Activated CD8-positive, alpha-beta memory T cell treated with anti-CD3 and anti-CD28 coated beads, Interleukin-2, amount 10 ng/mL, durations not matched to agents 7 days and 5 days (primary cell): ENCODE measurements at places on chromosomes 1 and 21.
A peak's percentile ranks its signal among the peaks of the same experiment; 100 is the strongest.

DNA sequence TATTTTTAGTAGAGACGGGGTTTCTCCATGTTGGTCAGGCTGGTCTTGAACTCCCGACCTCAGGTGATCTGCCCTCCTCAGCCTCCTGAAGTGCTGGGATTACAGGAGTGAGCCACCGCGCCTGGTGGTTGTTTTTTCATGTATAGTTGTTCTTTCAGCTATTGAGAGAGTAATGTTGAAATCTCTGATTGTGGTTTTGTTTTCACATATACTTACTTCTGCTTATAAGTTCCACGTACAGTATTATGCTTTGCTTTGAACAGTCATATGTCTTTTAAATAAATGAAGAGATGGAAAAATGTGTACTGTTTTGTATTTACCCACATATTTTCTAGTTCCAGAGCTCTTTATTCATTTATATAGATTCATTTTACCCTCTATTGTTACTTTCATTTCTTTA lies 44.5 kb downstream of the MARK1 start:
- H3K27ac ChIP-seq: no peak overlapping the region
- no peaks in the 10 kb centered on the region for H3K27me3 ChIP-seq
- peaks cover 1% of the 10 kb centered on the region for H3K36me3 ChIP-seq
- H3K4me1 ChIP-seq: no peaks in the 10 kb centered on the region
- H3K4me3 ChIP-seq: no peak overlapping the region

GRCh38 chr1:63448731-63449246 lies 74.2 kb downstream of the ITGB3BP start:
- DNase-seq: no peak
- peaks cover 1% of the 10 kb centered on the region for H3K36me3 ChIP-seq
- H3K4me3 ChIP-seq: no peak overlapping the region
- H3K4me1 ChIP-seq: no peaks in the 10 kb centered on the region
- H3K27ac ChIP-seq: no peak overlapping the region

DNA sequence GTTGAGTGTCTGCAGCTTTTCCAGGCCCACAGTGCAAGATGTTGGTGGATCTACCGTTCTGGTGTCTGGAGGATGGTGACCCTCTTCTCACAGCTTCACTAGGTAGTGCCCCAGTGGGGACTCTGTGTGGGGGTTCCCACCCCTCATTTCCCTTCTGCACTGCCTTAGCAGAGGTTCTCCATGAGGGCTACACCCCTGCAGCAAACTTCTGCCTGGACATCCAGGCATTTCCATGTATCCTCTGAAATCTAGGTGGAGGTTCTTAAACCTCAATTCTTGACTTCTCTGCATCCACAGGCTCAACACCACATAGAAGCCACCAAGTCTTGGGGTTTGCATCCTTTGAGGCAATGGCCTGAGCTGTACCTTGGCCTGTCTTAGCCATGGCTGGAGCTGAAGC lies 14.3 kb upstream of the DNM3 start:
- no peaks in the 10 kb centered on the region for H3K27me3 ChIP-seq
- DNase-seq: no peak

GRCh38 chr1:246208105-246208504 lies 299.0 kb downstream of the SMYD3 start:
- no peak for DNase-seq
- no peaks in the 10 kb centered on the region for H3K27me3 ChIP-seq
- no peaks in the 10 kb centered on the region for H3K4me1 ChIP-seq
- H3K4me3 ChIP-seq: no peak overlapping the region
- H3K27ac ChIP-seq: no peak overlapping the region

GRCh38 chr1:171263901-171264300 lies 15.6 kb downstream of the FMO1 start:
- no peaks in the 10 kb centered on the region for H3K36me3 ChIP-seq
- H3K27me3 ChIP-seq: peaks cover 15% of the 10 kb centered on the region
- no peak overlapping the region for H3K4me3 ChIP-seq
- H3K4me1 ChIP-seq: no peaks in the 10 kb centered on the region
- no peak for DNase-seq
- H3K27ac ChIP-seq: no peak overlapping the region

- H3K4me1 ChIP-seq: peaks cover 19% of the 10 kb centered on the region
- no peak overlapping the region for H3K4me3 ChIP-seq
- no peak for DNase-seq
- H3K27me3 ChIP-seq: no peaks in the 10 kb centered on the region
Observed at GRCh38 chr1:58975888-58976287, 192.0 kb upstream of the JUN start.

DNA sequence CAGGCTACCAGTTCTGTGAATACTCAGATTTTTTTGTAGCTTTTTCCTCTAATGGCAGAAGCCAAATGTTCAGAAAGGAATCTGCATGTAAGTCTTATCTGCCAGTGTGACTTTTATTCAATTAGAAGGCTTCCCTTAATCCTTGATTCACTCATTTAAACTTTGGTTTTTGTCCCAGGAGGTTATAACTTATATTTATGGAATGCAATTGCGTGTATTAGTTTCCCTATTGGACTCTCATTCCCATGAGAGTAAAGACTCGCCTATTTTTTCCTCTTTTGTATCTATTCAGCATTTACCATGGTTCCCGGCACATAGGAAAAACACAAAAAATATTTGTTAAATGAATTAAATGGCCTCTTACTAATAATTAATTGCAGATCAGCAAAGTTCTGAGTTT lies 3.5 kb downstream of the NTMT2 start:
- H3K27me3 ChIP-seq: peaks cover 23% of the 10 kb centered on the region
- H3K4me3 ChIP-seq: no peak overlapping the region
- no peak overlapping the region for H3K27ac ChIP-seq
- no peaks in the 10 kb centered on the region for H3K36me3 ChIP-seq
- no peaks in the 10 kb centered on the region for H3K4me1 ChIP-seq

DNA sequence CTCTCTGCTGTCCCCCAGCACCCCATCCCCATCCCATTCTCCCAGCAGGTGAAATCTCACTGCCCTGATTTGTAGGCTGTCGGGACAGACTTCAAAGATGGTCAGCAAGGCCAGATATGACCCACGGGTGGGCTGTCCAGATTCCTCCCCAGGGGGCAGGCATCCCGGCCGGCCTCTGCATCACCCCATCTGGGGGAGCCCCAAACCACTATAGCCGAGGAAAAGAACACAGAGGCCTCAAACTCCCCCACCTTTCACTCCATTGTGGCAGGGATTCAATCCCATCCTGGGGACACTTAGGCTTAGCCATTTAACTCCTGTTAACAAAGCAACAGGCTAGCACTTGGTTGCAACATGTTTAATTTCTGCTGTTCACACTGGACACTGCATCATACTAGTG lies 8.8 kb downstream of the MUL1 start:
- H3K27me3 ChIP-seq: no peaks in the 10 kb centered on the region
- peaks cover 11% of the 10 kb centered on the region for H3K4me1 ChIP-seq
- H3K27ac ChIP-seq: no peak overlapping the region

DNA sequence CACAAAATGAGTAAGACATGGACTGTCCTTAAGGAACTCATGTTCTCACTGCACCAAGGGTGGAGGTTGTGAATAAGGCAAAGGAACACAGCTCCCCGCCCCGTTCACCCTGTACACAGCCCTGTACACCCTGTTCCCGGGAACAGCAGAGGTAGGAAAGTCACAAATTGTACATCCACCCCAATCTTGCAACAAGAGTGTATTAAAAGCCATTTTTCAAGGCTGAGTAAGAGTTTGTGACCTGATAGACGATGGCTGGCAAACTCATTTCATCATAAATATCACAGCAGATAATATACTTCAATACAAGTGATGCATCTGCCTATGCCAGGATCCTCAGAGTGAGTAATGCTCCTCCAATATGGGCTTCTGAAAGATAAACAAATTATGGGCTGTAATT lies 52.5 kb upstream of the CAMK1G start:
- H3K4me3 ChIP-seq: no peak overlapping the region
- H3K27me3 ChIP-seq: peaks cover 33% of the 10 kb centered on the region
- no peak overlapping the region for H3K27ac ChIP-seq

DNA sequence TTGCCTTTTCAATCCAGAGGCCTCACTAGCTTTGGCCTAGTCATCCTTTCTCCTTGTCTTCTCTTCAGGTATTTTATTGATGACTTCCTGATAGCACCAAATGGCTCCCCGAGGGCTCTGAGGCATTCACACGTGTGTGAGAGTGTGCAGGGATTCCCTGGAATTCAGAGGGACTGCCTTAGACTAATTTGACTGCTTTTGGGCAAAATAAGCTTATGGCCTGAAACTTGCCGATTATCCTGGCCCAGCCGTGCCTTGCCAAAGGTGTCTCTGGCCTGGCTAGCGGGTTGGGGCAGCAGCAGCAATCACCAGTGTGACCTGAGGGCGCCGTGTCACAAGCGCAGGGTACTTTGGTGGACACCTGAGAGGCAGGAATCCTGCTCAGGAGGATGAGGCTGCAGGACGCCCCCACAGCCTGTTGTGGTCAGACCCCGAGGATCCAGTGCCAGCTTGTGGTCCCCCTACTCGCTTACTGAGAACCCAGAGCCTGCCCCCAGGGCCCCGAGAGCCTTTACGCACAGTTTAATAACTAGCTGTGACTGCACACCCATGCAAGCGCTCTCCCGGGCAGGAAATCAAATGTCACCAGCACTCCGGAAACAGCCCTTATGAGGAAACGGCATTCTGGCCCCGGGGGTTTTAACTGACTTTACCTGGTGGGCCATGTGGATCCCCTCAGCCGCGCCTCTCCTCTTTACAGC lies 62.8 kb upstream of the PDE9A start:
- H3K4me1 ChIP-seq: peaks cover 18% of the 10 kb centered on the region
- H3K27ac ChIP-seq: no peak overlapping the region
- peak; percentile 48 for DNase-seq

DNA sequence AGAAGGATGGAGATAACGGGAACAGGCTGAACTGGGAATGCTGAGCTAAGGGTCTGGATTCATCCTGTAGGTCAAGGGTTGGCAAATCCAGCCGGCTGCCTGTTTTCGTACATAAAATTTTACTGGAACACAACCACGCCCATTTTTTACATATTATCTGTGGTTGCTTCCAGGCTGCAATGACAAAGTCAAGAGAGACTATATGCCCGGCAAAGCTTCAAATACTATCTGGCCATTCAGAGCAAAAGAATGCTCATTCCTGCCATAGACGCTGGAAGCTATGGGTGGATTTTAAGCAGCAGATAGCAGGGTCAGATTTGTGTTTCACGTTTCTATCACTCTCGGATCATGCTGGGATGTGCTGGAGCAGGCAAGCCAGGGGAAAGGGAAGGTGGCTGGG lies 137.9 kb upstream of the EDN2 start:
- peak overlapping the region; percentile 41 for H3K27ac ChIP-seq
- H3K27me3 ChIP-seq: no peaks in the 10 kb centered on the region
- no peak for DNase-seq
- H3K4me3 ChIP-seq: no peak overlapping the region
